ENCODE measurements at places on chromosomes 4 and X. TPM values are rescaled to one million over a fixed set of nuclear protein-coding genes. Genes with fewer than 3 reads are reported as not detected.

NEXMIF gene
- 0.87 TPM for total RNA-seq

HHIP gene
- total RNA-seq, result 5.3 TPM

DNA sequence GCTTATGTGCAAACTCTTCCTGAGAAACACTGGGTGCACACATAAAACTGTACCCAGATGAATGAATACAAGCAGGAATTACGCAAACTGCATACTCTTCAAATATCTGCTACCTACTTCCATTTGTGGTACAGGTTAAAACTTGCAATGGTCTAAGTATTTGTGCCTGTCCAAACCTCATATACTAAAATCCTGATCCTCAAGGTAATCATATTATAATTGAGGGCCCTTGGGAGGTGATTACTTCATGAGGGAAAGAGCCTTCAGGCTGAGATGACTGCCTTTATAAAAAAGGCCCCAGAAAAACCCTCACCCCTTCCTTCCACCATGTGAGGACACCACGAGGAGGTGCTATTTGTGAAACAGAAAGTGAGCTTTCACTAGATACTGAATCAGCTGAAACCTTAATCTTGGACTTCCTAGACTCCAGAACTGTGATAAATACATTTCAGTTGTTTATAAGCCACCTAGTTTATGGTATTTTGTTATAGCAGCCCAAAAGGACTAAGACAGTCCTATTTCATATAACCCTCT lies 1977.2 kb downstream of the PCDH7 start:
- DNase-seq, result no peak

WNK3 gene
- total RNA-seq, result 2.1 TPM

DNA sequence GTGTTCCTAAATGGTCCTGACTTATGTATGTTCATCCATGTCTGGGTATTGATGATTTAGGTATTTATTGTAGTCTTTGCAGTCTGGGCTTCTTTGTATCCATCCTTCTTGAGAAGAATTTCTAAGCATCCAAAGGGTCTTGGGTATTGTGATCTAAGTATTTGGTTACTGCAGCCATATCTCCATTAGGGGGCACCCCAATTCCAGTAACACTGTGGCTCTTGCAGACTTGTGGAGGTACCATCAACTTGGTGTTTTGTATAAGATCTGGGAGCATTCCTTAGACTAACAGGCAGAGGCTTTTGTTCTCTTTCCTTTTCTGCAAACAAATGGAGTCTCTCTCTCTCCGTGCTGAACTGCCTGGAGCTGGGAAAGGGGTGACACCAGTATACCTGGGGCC lies 113.7 kb upstream of the NEXMIF start:
- DNase-seq, result no peak

DNA sequence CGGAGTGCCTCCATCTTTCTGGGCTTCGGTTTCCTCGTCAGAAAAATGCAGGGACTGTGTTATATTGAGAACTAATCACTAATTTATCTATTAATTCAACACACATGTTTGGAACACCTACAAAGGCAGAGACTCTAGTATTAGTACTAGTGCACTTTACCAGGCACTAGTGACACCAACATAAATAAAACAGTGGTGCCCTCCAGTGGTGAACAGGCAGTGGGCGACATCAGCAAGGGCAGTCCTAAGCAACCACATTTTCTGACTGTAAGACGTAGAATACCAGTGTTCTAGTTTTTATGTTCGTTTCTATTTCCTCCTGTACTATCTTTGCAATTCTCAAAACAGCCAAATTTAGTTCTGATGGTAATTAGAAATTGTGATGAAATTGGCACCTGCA lies 69.1 kb upstream of the UCP1 start:
- DNase-seq, result no peak

- no peak for DNase-seq
Observed at GRCh38 chrX:110667706-110668105, 127.9 kb downstream of the CHRDL1 start.
